Kidney glomerular epithelial cell (primary cell): ENCODE measurements at places on chromosomes 13 and 19.

- DNase-seq: no peak
Observed at GRCh38 chr13:99991828-99992775, 10.5 kb downstream of the ZIC2 start.

GRCh38 chr13:42084722-42085121, 36.3 kb downstream of the DGKH start:
- no peak for DNase-seq

DNA sequence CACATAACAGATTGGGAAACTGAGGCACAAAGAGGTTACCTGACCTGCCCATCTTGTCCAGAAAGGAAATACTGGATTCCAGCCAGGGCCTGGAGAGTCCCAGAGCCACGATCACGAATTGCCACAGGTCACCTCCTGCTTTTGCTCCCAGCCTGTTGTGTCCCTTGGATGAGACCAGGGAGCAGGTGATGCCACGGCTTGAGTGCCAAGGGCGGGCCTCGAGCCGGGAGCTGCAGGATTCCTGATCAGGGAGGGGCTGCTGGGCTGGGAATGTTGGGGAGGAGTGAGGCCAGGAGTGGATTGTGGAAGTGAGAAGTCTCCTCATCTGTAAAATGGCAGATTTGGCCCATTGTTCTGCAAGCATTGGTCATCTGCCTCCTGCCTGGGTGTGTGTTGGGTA, 29.4 kb downstream of the DNM2 start:
- no peak for DNase-seq

DNA sequence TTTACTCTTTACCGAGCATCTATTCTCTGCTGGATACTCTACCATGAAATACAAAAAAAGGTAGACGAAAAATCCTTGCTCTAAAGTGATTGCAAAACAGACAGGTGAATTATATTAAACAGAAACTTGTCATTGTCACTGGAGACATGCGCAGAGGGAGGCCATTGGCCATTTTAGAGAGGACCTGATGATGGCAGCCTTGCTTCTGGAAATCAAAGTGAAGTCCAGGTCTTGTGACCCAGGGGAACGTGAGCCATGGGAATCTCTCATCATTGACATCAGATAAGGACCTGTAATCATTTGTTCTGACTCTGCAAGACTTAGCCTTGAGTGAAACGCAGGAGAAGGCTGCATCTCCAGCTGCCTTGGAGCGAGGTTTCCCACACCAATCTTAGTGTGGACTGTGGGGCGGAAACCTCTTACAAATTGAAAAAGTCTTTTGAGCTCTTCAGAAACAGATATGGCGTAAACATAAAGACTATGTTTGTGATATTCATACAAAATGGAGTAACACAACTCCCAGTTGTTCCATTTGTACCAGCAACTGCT, 16.8 kb upstream of the SLC46A3 start:
- DNase-seq: no peak

- peak; percentile 53 for DNase-seq
Observed at GRCh38 chr19:32404933-32405430, 588 bp upstream of the DPY19L3 start.

DNA sequence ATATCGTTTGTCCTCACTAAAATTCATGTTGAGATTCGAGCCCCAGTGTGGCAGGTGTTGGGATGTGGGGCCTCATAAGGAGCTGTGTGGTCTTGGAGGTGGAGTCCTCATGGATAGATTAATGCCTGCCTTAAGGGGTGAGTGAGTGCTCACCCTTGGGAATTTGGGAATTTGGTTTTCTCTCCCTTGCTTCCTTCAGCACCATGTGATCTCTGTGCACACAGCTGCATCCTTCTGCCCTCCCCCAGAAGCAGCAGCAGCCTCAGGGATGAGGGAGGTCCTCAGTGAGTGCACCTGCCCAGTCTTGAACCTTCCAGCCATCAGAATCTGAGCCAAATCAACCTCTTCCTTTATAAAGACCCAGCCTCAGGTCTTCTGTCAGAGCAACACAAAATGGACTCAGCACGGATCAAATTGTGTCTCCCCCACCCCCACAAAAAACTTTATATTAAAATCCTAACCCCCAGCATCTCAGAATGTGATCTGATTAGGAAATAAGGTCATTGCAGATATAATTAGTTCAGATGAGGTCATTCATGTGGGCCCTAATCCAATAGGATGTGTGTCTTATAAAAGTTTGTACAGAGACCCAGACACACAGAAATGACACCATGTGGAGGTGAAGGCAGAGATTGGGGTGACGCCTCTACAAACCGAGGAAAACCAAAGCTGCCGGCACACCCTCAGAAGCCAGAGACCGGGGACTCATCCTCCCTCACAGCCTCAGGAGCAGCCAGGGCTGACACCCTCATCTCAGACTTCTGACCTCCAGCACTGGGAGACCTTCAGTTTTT, 12.9 kb downstream of the CYTH2 start:
- DNase-seq: no peak

DNA sequence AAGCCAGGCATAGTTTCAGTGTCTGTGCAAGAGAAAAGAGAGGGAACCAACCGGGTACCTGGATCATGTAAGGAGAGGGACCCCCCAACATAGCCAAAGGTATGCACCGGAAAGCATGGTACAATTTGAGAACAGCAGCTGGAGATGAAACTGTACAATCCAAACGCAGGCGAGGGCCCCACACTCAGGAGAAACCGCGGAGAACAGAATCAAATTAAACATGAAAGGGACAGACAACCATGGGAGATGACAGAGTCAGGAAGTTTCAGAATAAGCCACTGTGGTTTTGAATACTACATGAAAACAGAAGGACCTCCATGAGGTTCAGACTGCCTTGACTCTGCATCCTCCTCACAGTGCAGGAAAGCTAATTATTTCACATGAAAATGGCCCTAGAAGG, 62.9 kb upstream of the SPATA13 start:
- DNase-seq: no peak

GRCh38 chr13:102933122-102933521, 87.3 kb downstream of the ERCC5 start:
- DNase-seq: no peak

DNA sequence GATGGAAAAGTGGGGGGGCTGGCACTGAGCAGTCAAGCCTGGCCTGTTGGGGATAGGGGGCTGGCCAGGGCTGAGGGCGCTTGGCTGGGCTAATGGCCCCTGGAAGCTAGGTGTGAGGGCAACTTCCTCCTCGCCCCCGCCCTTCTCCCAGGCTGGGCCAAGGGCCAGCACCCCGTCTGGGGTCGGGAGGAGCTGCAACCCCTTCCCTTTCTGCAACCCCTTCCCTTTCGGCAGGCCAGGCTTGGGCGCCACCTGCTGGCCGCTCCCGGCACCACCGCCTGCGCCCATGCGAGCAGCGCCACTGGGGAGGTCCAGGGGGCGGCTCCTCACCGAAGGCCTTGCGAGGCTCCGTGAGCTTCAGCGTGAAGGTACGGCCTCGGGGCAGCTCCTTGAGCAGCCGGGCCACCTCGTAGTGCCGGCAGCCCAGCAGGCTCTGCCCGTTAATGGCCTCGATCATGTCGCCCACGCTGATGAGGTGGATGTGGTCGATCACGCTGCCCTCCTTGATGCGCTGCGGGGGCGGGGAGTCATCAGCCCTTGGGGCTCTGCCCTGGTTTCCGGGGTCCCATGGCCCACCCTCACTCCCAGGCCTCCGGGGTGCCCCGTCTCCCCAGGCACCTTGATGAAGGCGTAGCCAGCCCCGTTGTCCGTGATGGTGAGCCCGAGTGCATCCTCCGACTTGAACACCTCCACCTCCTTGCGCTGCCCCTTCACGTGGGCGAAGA, 5.0 kb upstream of the PTGER1 start:
- DNase-seq: no peak

DNA sequence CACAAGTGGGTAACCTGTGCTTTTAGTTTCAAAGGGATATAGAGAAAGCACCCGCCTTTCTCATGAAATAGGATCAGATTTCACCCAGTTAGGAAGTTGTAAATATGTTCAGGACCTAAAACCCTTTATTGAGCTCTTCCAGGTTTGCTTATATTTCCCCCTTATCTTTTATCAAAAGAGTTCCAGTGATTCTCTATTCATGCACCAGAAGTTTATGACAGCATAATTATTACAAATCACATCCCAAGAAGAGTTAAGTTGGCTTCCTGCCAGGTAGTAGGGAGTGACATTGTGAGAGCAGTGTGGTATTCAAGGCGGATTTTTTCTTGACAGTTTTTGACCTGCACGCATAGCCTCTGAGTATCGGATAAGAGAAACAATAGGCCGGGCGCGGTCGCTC, 190.3 kb downstream of the STK24 start:
- peak; percentile 11 for DNase-seq

DNA sequence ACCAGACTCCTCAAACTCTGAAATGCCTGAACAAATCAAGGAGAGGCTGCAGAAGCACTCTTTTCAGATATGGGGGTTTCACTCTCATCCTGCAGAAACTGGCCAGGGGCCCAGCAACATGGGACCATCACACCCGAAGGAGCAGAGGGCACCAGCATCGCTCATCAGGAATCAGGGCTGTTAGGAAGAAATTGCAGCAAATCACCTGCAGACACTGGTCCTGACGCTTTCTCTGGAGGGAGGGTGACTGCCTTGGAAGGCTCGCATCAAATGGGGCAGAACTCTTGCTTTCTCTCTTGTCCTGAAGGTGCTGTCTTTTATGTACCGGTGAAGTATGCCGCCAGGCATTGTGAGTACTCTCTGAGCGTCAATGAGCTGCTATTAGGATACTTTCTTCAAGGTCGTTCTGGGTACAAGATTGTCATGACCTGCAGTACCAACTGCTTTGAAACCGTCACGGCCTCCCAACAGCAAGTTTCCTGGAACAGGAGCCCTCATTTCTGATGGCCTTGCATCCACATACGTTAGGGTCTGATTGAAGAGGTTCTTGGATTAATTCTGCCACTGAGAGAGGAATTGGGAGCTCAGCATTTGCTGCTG, 155.7 kb upstream of the SOX1 start:
- DNase-seq: no peak
